ENCODE measurements at places on chromosomes 5 and 9. TPM values are rescaled to one million over a fixed set of nuclear protein-coding genes. Genes with fewer than 3 reads are reported as not detected.

GRXCR2 gene
- total RNA-seq: not detected

REEP2 gene
- 1.8 TPM for total RNA-seq

NMUR2 gene
- not detected for total RNA-seq

NEUROG1 gene
- not detected for total RNA-seq

HNRNPH1 gene
- total RNA-seq: 713 TPM

SMIM33 gene
- total RNA-seq: 0.14 TPM

GRCh38 chr9:135526730-135527571, 5.7 kb downstream of the LCN1 start:
- no peaks in the 10 kb centered on the region for H3K27me3 ChIP-seq
- no peak overlapping the region for H3K27ac ChIP-seq
- H3K36me3 ChIP-seq: no peaks in the 10 kb centered on the region
- no peak for DNase-seq

DNA sequence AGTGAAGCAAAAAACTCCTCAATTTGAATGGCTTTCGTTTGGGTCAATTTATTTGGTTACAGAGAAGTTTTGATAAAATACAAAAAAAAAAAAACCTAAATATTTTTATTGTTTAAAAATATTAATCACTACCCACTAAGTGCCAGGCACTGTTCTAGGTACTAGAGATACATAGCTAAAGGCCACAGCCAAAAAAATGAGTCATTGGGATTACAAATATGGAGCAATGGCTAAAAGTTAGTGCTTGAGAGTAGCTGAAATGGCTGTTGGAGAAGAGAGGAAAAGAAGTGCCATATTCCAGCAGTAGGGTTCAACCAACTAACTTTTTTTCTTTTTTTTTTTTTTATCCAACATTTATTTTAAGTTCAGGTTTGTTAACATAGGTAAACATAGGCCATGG, 130.1 kb upstream of the PTGER4 start:
- peaks cover 9% of the 10 kb centered on the region for H3K4me1 ChIP-seq
- H3K27me3 ChIP-seq: no peaks in the 10 kb centered on the region

GRCh38 chr5:146967646-146968045, 89.1 kb upstream of the PPP2R2B start:
- H3K27me3 ChIP-seq: no peaks in the 10 kb centered on the region
- H3K4me1 ChIP-seq: peaks cover 3% of the 10 kb centered on the region
- no peak for DNase-seq
- no peaks in the 10 kb centered on the region for H3K36me3 ChIP-seq
- no peak overlapping the region for H3K4me3 ChIP-seq

GRCh38 chr5:40410964-40411635, 268.6 kb upstream of the PTGER4 start:
- peak overlapping the region; percentile 98 for H3K27ac ChIP-seq
- peaks cover 15% of the 10 kb centered on the region for H3K36me3 ChIP-seq
- H3K4me3 ChIP-seq: peak overlapping the region; percentile 8
- H3K4me1 ChIP-seq: peaks cover 57% of the 10 kb centered on the region
- DNase-seq: no peak

- H3K27ac ChIP-seq: no peak overlapping the region
- no peak overlapping the region for H3K4me3 ChIP-seq
- H3K27me3 ChIP-seq: peaks cover 21% of the 10 kb centered on the region
- no peaks in the 10 kb centered on the region for H3K36me3 ChIP-seq
Measured at GRCh38 chr5:163594951-163595350, 89.5 kb downstream of the MAT2B start.

DNA sequence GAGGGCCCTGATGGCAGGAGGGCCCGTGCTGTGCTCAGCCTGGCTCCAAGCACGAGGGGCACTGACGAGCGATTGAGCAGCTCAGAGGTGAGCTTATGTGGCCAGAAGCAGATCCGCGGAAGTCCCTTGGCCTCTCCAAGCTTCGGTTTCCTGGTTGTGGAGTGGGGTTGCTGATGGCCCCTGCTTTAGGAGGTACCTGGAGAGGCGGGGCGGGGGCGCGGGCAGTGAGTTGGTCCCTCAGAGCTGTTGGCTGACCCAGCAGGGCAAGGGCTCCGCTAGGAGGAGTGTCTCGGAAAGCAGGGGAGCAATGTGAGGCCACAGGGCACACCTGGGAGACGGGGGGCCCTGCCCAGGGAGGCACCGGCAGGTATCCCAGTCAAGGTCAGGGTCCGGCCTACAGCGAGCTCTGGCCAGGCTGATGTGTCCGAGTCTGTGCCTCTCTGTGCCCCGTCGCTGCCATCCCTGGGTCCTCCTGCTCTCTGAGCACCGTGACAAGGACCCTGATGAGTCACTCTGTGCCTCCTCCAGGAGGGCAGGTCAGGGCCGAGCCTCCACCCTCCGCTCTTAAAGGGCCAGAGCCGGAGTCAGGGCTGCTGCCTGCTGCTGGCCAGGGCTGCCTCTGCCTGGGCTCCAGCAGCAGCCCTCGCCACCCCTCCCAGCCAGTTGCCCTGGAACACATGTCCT, 14.8 kb downstream of the NCS1 start:
- no peaks in the 10 kb centered on the region for H3K36me3 ChIP-seq
- no peak overlapping the region for H3K4me3 ChIP-seq
- no peak overlapping the region for H3K27ac ChIP-seq
- H3K27me3 ChIP-seq: no peaks in the 10 kb centered on the region

GRCh38 chr5:76403766-76404222, 709 bp downstream of the IQGAP2 start:
- peak overlapping the region; percentile 95 for H3K4me3 ChIP-seq
- DNase-seq: peak; percentile 78
- peaks cover 48% of the 10 kb centered on the region for H3K4me1 ChIP-seq
- no peaks in the 10 kb centered on the region for H3K27me3 ChIP-seq

GRCh38 chr5:464843-465590, 22.0 kb downstream of the EXOC3 start:
- peaks cover 36% of the 10 kb centered on the region for H3K36me3 ChIP-seq
- no peak for DNase-seq
- H3K27ac ChIP-seq: no peak overlapping the region
- H3K4me1 ChIP-seq: peaks cover 43% of the 10 kb centered on the region

GRCh38 chr5:33267801-33268200, 173.0 kb upstream of the TARS1 start:
- no peak for DNase-seq
- no peaks in the 10 kb centered on the region for H3K4me1 ChIP-seq
- no peak overlapping the region for H3K27ac ChIP-seq
- no peaks in the 10 kb centered on the region for H3K36me3 ChIP-seq
- no peak overlapping the region for H3K4me3 ChIP-seq
- H3K27me3 ChIP-seq: no peaks in the 10 kb centered on the region

DNA sequence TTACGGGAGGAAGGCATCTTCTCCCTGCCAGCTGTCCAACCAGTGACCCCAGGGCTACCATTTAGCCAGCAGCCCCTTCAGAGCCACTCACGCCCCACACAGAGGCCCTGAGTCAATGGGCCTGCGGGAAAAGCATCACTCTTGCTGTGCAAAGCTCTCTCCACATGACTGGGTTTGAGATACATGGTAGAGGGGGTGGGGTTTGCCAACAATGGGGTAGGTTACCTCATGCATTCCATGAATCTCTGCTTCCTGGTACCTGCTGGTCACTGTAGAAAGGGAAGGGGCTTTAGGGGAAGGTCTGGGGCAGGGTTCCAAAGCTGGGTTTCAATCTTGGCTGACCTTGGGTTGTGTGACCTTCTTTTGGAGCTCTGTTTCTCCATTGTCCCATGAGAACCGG, 22.9 kb upstream of the TTLL11 start:
- H3K27me3 ChIP-seq: no peaks in the 10 kb centered on the region
- no peak overlapping the region for H3K4me3 ChIP-seq
- no peak overlapping the region for H3K27ac ChIP-seq
- H3K4me1 ChIP-seq: no peaks in the 10 kb centered on the region
- no peak for DNase-seq

- H3K4me3 ChIP-seq: no peak overlapping the region
- peaks cover 8% of the 10 kb centered on the region for H3K27me3 ChIP-seq
- no peaks in the 10 kb centered on the region for H3K4me1 ChIP-seq
- no peak for DNase-seq
- no peak overlapping the region for H3K27ac ChIP-seq
Measured at GRCh38 chr5:61704289-61704688, 372.2 kb downstream of the ZSWIM6 start.

- H3K27me3 ChIP-seq: peaks cover 10% of the 10 kb centered on the region
- H3K36me3 ChIP-seq: no peaks in the 10 kb centered on the region
- no peak overlapping the region for H3K27ac ChIP-seq
- no peak for DNase-seq
Measured at GRCh38 chr5:122693963-122694362, 80.9 kb upstream of the SNX2 start.

DNA sequence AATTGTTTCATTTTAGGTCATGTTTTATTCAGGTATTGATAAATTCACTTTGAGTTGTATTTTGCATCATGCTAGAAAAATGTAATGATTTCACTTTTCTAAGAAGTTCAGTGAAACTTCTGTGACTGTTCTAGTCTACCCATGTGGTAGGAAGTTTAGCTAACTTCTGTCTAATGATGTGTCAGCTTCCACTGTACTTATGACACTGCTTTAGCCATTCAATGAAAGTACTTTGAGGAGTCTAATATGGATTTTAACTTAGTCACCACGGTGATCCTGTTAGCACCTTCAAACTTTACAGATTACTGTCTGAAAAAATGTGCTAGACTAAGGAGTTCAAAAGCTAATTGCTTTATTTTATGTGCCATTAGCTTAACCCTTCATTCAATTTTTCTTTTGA, 1510.5 kb upstream of the CDH9 start:
- H3K27ac ChIP-seq: no peak overlapping the region
- H3K36me3 ChIP-seq: no peaks in the 10 kb centered on the region
- no peaks in the 10 kb centered on the region for H3K27me3 ChIP-seq

DNA sequence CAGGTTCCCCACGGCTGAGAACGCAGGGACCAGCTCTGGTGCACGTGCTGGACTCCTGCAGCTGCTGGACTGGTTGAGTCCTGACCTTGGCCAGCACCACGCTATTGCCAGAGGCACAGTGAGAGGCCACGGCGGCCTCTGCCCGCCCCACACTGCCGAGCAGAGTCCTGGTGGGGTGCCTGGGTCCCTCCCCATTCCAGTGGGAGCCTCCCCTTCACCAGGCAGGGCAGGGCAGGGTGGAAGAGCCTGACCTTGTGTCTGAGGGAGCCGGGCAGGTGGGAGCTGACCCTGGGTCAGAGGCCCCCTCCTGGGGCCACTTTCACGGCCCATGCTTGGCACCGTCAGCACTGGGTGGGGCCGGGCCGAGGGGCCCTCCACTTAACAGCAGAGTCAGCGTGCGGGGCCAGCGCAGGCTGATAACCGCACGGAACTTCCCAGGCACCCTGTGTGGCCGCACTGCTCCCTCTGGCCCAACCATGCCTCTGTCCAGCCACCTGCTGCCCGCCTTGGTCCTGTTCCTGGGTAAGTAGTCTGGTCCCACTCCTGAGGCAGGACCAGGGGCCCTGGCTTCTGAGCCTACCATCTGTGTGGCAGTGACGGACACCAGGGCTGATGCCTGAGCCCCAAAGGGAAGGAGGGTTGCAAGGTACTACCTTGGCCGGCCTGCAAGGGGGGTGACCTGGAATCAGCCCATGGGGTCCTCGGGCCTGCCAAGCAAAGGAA, at the start of gene MAMDC4:
MAMDC4 (plus strand) TSS at position 406 of the 723 bp plus-strand sequence; CDS start at position 477, 71 bp downstream.
- H3K4me1 ChIP-seq: peaks cover 8% of the 10 kb centered on the region
- no peak for DNase-seq
- H3K27ac ChIP-seq: no peak within 1 kb of the TSS
- peaks cover 2% of the 10 kb centered on the region for H3K36me3 ChIP-seq
- no peak within 1 kb of the TSS for H3K4me3 ChIP-seq
- peaks cover 7% of the 10 kb centered on the region for H3K27me3 ChIP-seq

- peaks cover 6% of the 10 kb centered on the region for H3K4me1 ChIP-seq
- DNase-seq: peak; percentile 57
- H3K36me3 ChIP-seq: no peaks in the 10 kb centered on the region
- no peak overlapping the region for H3K4me3 ChIP-seq
- peaks cover 17% of the 10 kb centered on the region for H3K27me3 ChIP-seq
- no peak overlapping the region for H3K27ac ChIP-seq
Measured at GRCh38 chr5:66945389-66946349, 250.9 kb downstream of the CD180 start.

DNA sequence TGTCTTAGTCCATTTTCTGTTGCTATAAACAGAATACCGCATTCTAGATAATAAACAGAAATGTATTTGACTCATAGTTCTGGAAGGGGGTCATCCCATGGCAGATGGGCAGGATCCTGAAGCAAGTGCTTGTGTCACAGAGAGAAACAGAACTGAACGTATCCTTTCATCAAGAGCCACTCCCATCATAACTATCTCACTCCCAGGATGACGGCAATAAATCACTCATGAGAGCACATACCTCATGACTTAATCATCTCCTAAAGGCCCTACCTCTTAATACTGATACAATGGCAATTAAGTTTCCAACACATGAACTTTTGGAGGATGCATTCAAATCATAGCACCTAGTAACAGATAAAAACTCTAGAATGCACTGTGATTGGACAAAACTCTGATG, 142.9 kb downstream of the CAMK4 start:
- H3K36me3 ChIP-seq: peaks cover 26% of the 10 kb centered on the region
- no peak overlapping the region for H3K27ac ChIP-seq
- peaks cover 42% of the 10 kb centered on the region for H3K4me1 ChIP-seq
- H3K4me3 ChIP-seq: no peak overlapping the region
- no peaks in the 10 kb centered on the region for H3K27me3 ChIP-seq
- DNase-seq: no peak

- no peaks in the 10 kb centered on the region for H3K27me3 ChIP-seq
- no peak overlapping the region for H3K27ac ChIP-seq
- no peak overlapping the region for H3K4me3 ChIP-seq
- no peaks in the 10 kb centered on the region for H3K4me1 ChIP-seq
Measured at GRCh38 chr5:31981361-31981945, 192.7 kb downstream of the GOLPH3 start.

- H3K4me3 ChIP-seq: no peak overlapping the region
- no peaks in the 10 kb centered on the region for H3K4me1 ChIP-seq
- no peaks in the 10 kb centered on the region for H3K27me3 ChIP-seq
- H3K36me3 ChIP-seq: peaks cover 14% of the 10 kb centered on the region
- no peak for DNase-seq
- H3K27ac ChIP-seq: no peak overlapping the region
Measured at GRCh38 chr9:122331523-122331927, 39.3 kb upstream of the PTGS1 start.

DNA sequence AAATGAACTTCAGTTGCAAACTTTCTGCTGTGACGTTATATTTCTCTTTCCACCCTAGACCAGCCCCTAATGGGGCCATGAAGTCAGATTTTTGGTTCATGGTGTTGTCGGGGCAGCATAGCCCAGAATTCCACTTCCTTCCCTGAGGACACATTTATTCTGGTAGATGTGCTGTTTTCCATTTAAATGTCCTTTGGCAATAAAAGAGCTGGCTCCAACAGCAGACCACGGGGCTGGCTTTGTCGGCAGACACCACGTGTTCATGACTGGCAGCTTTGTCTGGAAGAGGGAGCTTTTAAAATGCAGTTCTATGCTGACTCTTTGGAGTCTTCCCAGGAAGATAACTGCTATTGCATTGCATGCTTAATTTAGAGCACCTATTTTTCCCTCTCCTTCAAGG, 17.6 kb upstream of the LCP2 start:
- no peak for DNase-seq
- no peak overlapping the region for H3K4me3 ChIP-seq
- peaks cover 73% of the 10 kb centered on the region for H3K4me1 ChIP-seq
- no peak overlapping the region for H3K27ac ChIP-seq
- H3K36me3 ChIP-seq: peaks cover 2% of the 10 kb centered on the region

DNA sequence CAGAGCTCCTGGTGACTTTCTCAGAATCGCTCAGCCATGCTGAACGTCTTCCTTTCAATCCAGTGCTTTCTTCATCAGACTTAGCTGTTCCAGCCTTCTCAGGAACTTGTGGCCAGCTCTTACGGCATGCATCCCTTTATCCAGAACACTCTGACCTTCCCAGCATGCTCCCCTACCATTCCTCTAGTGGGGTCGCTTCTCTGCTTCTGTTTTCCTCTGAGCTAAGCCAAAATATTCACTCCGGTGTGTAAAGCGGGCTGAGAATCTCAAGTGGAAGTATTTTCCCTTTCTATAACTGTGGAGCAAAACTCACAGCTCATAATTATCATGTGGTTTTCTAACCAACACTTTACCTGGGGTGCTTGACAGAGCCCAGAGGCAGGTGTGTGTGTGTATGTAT, 6.2 kb downstream of the DCANP1 start:
- DNase-seq: no peak
- no peak overlapping the region for H3K4me3 ChIP-seq
- no peak overlapping the region for H3K27ac ChIP-seq
- H3K4me1 ChIP-seq: no peaks in the 10 kb centered on the region
